ENCODE measurements at places on chromosomes 12 and 14.

DNA sequence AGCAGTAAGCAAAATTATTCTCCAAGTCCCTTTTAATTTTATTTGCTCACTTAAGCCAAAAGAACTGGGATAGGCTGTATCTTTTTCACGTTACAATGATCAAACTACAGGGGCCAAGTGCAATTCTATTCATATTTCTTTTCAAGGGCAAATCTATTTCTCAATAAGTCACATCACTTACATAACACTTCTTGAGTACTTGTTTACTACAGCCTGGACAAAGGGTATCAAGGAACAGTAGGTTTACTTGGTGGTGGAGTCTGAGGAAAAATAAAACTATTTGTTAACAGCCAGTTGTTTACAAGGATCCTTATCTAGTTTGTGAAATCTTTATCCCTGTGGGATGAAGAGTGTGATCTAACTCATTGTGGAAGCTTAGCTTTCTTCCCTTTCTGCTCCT is 72.1 kb downstream of the PDE3A start:
- no peak for DNase-seq

DNA sequence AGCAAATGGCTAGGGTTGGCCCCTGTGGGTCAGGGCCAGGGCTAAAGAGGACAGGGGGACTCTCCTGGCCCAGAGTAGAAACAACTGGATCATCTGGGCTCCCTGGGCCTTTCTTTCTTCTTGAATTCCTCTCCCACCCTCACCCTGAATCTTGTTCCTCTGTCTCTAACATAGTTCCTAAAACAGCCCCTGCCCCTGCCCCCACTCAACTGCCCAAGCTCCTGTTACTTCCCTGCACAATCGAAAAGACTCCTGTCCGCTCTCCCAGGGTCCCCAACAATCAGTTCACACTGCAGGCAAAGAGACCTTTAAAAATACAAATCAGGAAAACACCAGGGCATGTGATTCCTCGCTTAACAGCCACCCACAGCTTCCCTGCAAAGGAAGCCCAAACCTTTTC is 18.0 kb upstream of the ANKRD33 start:
- no peak for DNase-seq

GRCh38 chr14:90545966-90546751 is 149.3 kb downstream of the CALM1 start:
- peak; percentile 70 for DNase-seq

DNA sequence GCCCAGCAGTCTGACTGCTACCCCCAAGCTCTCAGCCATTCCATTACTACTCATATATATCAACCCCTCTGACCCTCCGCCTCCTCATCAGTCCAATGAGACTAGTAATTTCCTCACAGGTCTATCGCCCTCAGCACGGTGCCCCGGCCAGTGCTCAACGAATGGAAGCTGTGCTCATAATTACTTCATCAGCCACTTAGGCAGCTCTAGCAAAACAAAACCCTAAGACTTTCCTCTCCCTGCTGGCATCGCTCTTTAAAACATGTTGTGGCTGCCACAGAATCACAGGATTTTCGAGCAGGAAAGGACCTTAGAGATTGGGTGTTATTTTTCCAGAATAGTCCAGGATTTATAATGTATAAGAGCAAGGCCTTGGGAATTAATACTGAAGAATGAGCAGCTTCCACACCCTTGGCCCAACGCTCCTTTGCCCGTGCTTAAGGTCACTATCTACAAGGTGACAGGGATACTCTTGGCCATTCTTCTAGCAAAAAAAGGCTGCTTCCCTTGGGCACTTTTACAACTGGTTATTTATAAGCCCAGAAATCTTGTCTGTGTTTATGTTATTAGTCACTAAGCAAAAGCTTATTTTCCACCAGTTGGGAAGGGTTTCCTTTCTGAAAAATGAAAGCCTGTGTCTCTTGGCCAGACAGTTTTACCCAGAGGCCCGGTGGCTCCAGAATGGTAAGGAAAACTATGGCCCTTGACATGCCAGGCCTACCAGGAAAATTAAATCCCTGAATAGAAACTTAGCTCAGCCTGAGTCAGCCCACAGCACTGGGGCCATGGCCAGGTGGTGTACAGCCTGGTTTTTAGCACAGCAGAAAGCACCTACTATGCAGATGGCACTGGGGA is 47.9 kb downstream of the NUAK1 start:
- DNase-seq = no peak

- no peak for DNase-seq
Observed at GRCh38 chr12:111010061-111010460, 89.7 kb upstream of the MYL2 start.

- DNase-seq = no peak
Observed at GRCh38 chr14:92603309-92604242, 90.0 kb downstream of the RIN3 start.

DNA sequence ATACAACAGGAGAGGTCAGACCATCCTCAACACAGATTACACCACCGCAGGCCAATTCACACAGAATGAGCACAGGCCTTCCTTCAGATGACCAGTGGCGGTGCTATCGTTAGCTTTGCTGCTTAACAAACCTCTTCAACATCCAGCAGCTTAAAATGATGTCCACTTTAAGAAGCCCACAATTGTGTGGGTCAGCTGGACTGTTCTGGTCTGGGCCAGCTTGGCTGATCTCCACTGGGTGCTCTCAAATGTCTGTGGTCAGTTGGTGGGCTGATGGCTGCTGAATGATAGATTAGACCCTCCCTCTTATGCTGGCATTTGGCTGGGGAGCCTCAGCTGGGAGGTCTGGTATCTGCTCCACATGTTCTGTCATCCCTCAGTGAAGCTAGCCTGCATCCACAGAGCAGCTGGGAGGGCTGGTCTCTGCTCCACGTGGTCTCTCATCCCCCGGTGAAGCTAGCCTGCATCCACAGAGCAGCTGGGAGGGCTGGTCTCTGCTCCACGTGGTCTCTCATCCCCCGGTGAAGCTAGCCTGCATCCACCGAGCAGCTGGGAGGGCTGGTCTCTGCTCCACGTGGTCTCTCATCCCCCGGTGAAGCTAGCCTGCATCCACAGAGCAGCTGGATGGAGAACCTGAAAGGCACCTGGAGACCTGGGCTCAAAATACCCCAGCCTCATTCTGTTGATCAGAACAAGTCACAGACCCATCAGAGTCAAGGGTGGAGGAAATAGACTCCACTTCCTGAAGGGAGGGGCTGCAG is 203.6 kb upstream of the DIO3 start:
- DNase-seq = no peak

DNA sequence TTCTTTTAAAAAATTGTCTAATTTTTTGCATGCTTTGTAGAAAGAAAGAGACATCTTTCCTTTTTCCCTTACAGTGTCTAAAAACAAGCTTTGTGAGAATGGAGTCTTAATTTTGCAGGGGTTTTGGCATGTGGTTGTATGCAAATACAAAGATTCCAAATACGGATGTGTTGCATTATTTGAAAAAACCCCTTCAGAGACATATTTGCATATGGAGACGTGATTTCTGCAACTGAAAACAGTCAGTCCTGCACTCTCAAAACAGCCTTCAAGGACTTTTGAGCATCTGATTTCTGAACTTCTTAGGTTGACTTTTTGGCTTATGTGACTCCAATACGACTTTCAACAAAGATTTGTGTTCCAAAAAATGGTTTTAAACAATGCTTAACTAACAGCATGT is 7.8 kb downstream of the IRAK3 start:
- no peak for DNase-seq

DNA sequence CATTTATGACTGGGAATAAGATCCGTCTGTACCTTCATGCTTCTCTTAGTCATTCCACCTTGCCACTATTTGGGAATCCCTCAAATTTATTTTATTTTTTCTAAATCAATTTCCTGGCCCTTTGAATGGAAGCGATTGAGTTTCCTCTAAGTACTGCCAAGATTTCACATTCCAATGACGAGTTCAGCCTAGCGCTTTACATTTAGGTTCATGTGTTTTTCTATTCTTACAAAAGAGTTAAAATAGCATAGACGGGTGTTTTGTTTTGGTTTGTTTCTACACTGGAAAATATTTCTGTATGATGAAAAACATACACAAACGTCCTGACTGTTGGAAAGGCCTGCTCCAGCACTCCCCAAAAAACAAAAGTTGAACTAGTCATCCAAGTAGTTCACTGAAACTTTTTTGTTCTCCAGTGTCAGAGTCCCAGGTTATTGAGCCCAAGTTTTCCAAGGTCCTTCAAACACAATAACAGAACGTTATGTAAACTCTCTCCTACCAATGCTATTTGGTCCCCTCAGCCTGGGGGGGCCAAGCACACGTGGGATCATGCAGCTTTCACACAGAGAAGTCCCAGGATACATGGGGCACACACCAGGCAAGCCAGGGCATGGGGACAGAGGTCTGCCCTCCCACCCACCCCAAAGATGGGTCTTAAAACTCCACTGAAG is 74.8 kb upstream of the FOXN3 start:
- DNase-seq = no peak

GRCh38 chr12:130398100-130398848 is 60.6 kb downstream of the PIWIL1 start:
- DNase-seq = no peak

- DNase-seq = no peak
Observed at GRCh38 chr14:91333650-91334039, 84.0 kb downstream of the CCDC88C start.

- DNase-seq = no peak
Observed at GRCh38 chr12:59122784-59123183, 202.5 kb upstream of the LRIG3 start.

GRCh38 chr14:42683707-42684106 is 1077.0 kb downstream of the LRFN5 start:
- no peak for DNase-seq

DNA sequence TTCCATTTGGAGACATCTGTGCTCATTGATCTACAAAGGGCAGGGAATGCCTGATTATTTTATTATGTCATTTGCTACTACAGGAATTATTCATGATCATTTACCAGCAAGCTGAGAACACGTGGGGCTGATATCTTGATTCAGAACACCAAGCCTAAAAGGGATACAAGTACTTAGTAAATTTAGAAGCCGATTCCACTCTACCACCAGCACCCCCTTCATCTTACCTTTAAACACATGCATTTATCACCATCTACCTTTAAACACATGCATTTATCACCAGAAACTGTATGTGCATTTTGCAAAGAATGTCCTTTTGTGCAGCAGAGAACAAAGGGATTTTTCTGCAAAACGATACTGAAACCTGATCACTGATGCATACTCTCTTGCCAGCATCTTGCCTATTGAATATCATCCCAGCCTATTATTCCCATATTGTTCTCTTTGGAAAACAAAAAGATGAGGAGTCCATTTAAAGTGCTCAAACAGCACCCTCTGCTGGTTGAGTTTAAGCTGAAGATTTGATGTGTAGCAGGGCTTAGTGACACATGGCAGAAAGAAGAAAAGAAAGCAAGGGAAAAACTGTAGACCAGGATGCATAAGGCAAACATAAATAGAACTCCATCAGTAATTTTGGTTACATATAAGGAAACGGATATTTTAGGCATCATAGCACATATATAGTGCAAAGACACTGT is 132.6 kb upstream of the PLEKHG7 start:
- peak; percentile 17 for DNase-seq

DNA sequence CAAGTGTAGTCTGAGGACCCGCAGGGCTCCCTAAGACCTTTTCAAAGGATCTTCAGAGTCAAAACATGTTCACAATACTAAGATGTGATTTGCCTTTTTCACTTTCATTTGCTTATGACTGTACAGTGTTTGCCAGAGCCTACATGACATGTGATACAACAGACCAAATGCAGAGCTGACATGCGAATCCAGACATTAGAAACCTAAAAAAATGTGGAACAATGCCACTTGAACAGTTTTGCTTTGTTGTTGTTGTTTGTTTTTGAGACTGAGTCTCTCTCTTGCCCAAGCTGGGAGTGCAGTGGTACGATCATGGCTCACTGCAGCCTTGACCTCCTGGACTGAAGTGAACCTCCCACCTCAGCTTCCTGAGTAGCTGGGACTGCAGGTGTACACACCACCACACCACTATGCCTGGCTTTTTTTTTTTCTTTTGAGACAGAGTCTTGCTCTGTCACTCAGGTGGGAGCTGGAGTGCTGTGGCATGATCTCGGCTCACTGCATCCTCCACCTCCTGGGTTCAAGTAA is 5.3 kb upstream of the RAB35 start:
- no peak for DNase-seq

DNA sequence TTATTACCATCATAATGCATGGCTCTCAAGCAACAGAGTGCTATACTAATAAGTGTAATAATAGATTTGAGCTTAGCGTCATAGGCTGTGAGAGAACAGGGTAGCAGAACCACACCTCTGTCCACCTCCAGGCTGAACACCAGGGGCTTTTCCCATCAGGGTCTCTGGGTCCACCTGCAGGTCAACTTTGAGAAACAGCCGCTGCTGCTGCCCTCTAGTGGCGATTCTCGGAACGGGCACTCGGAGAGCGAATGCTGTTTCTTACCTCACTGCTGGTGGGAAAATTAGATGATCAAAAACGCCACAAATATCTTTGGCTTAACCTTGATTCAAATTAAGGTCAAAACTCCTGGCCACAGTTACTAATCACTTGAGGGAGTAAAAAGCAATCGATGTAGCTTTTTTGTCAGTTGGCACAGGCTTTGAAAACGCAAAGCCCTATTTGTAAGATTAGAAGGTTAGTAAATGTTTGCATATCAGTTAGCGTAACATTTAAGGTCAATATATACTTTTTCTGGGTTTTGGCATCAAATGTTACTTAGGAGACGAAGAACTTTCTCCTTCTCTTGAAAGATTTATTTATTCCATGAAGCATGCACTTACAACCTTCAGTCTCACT is 127.9 kb upstream of the TMEM132D start:
- DNase-seq = peak; percentile 7

DNA sequence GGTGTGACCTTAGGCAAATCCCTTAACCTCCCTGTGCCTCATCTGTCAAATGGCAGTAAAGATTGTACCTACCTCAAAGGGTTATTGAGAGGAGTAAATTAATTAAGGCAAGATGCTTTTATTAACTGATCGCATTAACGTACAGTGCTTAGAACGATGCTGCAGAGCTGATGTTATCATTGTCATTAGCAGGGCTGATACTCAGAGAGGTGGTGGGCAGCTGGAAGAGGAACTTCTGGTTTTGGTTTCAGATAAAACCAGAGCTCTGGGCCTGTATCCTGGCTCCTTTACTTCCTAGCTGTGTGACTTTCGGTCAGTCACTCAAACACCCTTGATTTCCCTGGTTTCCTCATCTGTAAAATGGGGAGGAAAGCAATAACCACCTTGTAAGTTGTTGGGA is 55.1 kb downstream of the CALM1 start:
- no peak for DNase-seq

- DNase-seq = no peak
Observed at GRCh38 chr14:21467616-21468015, 9.1 kb downstream of the RAB2B start.

DNA sequence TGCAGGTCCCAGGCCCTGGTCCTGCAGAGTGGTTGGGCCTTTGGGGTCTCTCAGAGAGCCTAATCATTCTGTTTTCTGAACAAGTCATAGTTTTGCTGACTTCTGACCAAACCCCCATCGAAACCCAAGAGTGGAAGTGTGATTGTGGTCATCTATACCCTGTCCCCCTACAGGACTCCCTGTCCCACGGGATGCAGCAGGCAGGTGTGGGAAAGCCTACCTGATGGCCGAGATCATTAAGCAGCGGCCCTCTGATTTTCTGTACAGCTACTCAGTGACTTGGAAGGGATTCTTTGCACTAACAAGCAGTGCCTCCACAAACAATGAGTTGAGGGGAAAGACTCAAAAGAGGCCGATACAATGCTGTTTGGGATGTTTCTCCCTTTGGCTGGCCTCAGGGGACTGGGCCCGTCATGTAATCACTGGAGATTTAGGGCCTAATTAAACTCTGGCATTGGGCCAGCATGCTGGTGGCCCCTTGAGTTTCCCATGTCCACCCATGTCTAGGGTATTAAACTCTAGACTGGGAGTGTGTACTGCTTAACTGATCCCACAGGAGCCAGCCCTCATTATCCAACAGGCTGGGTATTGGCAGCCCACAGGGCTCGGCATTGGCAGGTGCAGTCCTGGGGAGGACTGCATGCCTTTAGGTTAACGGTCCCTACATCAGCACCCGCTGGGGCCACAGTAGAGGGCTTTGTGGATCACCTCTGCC is 192.8 kb downstream of the ZFP36L1 start:
- DNase-seq = no peak

All from C1 segment of cervical spinal cord (tissue), 14 donors.